ENCODE measurements at places on chromosomes 11 and 22.

- DNase-seq, result no peak
Measured at GRCh38 chr11:127559978-127560377, 559.4 kb upstream of the KIRREL3 start.

- no peak for DNase-seq
Measured at GRCh38 chr11:70348608-70349007, 49.7 kb upstream of the CTTN start.

DNA sequence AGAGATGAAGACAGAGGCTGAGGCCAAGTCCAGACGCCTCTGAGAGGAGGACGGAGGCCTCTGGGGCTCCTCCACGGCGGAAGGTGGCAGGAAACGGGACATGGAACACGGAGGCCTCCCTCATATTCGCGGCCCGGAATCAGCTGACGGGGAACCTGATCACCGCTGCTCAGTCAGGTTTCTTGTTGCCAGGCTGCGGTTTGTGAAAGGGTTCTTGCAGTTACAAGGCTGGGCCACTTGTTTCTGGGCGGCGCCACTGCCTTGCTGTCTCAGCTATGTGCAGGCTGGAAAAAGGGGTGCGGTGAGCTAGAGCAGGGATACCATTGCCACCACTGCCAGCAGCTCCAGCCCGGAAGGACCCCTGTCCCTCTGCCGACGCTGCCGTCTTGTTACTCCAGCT is 10.0 kb upstream of the MMP1 start:
- DNase-seq, result no peak

- no peak for DNase-seq
Measured at GRCh38 chr11:121024989-121025388, 1.1 kb downstream of the TBCEL start.

- DNase-seq, result no peak
Measured at GRCh38 chr22:30430933-30431332, 5.4 kb downstream of the MTFP1 start.

- DNase-seq, result no peak
Measured at GRCh38 chr11:65903068-65903481, 2.9 kb upstream of the FOSL1 start.

DNA sequence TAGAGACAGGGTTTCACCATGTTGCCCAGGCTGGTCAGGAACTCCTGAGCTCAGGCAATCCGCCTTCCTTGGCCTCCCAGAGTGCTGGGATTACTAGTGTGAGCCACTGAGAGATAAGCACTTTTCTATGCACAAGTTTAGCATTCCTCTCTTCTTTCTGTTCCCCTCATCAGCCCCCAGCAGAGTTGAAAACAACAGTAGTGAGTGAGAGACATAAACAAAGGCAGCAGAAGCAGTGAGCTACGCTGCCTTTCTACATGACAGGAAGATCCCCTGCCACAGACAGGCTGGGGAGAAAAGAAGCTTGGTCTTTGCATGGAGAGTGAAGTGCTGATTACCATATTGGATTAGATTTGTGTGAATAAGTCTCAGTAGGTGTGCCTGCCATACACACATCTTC is 392.0 kb upstream of the KIRREL3 start:
- no peak for DNase-seq

- DNase-seq, result peak; percentile 51
Measured at GRCh38 chr11:68212421-68213134, 518 bp downstream of the KMT5B start.

GRCh38 chr11:95229993-95230809 is 801 bp downstream of the SESN3 start:
- no peak for DNase-seq

DNA sequence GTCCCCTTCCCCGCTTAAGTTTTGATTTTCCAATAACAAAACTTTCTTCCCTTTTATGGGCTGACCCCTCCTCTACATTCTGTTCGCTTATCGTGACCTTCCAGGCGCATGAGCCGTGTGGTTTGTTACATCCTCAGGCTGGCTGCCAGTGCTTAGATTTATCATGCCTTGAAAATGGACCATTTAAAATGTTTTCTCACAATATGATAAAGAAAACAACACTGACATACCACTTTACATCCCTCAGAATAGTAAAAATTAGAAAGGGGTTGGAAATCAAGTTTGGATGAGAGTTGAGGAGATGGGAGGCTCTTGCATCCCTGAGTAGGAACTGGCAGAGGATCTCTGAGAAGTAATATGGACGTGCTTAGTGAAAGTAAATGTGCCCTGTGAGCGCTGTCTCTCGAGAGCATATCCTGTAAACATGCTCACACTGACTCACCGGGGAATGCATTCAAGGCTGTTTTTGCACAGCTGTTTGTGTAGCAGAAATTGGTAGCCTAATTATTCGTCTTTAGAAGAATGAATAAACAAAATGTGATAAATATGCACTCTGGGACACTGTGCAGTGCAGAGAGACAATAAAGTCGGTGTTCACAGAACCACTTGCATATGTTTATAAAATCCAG is 17.1 kb upstream of the TOLLIP start:
- DNase-seq, result peak; percentile 66

DNA sequence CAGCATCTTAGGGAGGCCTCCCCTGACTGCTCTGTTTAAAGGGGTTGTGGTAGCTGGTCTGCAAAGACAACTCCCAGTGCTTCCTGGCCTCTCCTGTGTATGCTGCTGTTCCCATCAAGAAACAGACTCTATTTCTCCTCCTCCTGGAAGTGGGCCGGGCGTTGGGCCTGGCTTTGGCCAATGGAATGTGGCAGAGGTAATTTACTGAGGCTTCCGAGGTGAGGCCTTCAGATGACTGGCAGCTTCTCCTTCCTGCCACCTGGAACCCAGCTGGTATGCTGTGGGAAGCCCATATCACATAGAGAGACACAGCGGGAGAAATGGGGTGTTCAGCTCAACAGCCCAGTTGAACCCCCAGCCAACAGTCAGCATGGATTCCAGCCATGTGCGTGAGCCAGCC is 25.1 kb upstream of the EIF3D start:
- no peak for DNase-seq

GRCh38 chr22:22110548-22111266 is 128.1 kb upstream of the TOP3B start:
- peak; percentile 1 for DNase-seq

- no peak for DNase-seq
Measured at GRCh38 chr11:292211-293121, 3.5 kb downstream of the PGGHG start.

GRCh38 chr11:132456751-132457328 is 1075.5 kb downstream of the OPCML start:
- DNase-seq, result no peak

- no peak for DNase-seq
Measured at GRCh38 chr11:1819074-1819473, 15.7 kb upstream of the SYT8 start.

GRCh38 chr22:45677063-45677462 is 5.4 kb downstream of the ATXN10 start:
- no peak for DNase-seq

- DNase-seq, result no peak
Measured at GRCh38 chr11:283405-284104, 5.3 kb downstream of the NLRP6 start.

- no peak for DNase-seq
Measured at GRCh38 chr11:28464252-28464867, 356.2 kb downstream of the METTL15 start.

DNA sequence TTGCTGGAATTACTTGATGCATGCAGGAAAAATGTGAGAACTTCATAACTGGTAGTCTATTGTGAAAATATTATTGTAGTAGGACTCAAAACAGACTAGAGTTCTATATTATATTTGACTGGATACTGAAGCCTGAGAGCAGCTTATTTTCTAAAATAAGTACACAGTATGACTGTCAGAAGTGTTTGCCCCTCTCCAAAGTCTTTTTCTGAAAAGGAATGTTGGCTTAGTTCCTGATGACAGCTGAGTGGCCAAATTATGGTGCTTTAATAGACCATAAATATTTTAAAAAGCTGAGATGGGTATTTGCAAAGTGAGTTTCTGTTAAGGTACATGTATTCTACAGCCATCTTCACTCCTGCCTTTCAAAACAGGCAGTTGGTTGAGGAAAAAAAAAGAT is 13.1 kb downstream of the ZBED5 start:
- DNase-seq, result no peak

- DNase-seq, result peak; percentile 8
Measured at GRCh38 chr11:124481365-124482323, 36.1 kb upstream of the OR8B8 start.

GRCh38 chr22:33919391-33920196 is 682 bp downstream of the LARGE1 start:
- no peak for DNase-seq

GRCh38 chr11:129386795-129387397 is 11.2 kb downstream of the BARX2 start:
- DNase-seq, result no peak

GRCh38 chr22:27122574-27122973 is 465.2 kb downstream of the MIAT start:
- DNase-seq, result no peak

- no peak for DNase-seq
Measured at GRCh38 chr11:133038850-133039249, 493.5 kb downstream of the OPCML start.

- DNase-seq, result no peak
Measured at GRCh38 chr11:121614636-121615240, 162.0 kb upstream of the SORL1-AS1 start.

DNA sequence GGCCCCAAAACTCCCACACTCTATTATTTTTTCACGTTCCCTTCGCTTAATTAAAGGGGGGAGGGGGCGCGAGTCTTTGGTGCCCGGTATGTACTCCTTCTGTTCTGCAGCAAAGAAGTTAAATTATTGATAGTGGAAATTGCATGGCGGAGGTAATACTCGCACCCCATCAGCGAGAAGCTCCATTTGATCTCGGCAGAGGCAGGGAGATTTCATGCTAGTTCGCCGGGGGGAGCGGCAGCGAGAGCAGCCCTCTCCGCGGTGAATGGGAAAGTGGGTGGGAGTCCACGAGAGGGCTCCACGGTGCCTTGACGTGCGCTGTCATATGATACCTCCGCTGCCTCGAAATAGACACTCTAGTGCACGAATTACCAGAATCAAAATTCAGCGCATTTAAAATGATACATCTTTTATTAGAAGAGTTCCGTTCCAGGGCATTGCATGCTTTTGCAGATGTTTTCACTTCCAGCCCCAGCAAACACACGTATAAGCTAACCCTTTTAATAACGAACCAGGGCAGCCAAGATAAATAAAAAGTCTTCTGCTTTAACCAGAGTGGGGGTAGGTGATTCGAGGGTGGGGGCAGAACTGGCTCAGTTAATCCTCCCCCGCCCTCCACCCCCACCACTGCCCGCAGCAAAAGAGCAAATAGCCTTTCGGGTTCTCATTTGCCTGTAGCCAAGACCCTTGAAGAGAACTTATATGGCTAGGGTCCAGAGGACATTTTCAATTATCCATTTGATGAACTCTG is 1.3 kb upstream of the BDNF start:
- DNase-seq, result no peak

DNA sequence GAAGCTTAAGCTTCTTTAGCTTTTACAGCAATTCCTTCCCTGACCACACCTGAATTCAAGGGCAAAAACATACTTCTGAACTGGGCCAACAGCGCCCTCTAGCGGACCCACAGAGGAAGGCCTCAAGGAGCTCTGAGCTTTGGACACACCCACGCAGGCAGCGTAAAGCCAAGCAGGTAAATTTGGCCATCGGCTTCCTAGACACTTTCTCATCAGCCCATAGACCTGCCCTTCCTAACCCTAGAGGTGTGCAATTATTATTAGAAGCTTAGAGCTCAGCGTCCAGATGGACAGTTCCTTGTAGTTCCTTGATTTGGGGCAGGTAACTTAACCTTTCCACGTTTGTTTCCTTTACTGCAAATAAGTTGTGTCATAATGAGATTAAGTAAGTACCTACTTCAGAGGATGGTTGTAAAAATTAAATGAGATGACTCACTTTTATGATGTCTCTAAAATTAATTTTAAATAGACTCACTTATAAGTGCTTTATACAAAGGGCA is 25.7 kb upstream of the HMGXB4 start:
- peak; percentile 70 for DNase-seq

- no peak for DNase-seq
Measured at GRCh38 chr11:62012451-62012831, 45.0 kb upstream of the FTH1 start.

DNA sequence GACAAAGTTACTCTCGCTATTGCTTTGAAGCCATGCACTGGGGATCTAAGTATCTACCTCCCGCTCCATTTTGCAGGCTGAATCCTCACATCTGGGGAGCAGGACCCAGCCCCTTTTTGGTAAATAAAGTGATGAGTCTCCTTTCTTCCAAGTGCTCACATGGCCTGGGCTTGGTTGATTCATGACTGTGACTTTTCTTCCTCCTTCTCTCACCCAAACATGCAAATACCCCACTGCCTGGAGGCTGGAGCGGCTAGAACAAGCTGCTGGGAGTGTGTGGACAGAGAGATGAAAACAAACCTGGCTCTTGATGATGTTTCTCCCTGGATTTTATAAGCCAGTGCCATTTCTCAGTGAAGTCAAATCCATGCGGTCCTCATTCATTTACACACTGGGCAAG is 72.7 kb downstream of the TRIM29 start:
- no peak for DNase-seq

DNA sequence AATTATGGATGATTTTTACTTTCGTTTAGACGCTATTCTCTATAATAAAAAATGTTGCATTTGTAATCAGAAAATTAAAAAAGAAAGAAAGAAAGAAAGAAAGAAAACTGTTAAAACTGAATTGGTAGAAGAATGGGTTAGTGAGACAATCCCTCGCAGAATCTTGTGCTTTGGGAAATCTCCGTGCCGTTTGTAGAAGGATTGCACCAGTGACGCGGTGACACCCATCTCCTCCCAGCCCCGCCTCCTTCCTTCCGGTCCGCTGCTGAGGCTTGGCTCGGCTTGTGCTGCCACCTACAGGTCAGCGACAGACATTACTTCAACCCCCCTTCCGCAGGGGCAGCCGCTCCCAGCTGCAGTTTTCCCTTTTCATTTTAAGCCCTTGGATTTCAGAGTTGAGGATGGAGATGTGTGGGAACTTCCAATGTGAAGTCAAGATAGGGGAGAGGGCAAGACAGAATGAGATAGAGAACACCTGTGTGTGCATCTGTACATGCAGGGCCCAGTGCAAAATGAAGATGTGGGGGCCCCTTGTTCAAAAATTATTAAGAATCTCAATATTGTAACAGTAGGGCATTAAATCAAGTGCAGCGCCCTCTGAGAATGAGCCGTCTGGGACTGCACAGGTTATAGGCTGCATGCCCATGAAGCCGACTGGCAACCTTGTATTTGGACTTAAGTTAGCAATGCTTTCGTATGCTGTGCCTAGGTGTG is 41.1 kb downstream of the TST start:
- DNase-seq, result peak; percentile 90

- no peak for DNase-seq
Measured at GRCh38 chr11:94447149-94447548, 45.9 kb upstream of the GPR83 start.

- DNase-seq, result no peak
Measured at GRCh38 chr11:125082040-125082439, 18.9 kb downstream of the SLC37A2 start.

- no peak for DNase-seq
Measured at GRCh38 chr22:19750507-19751490, 9.8 kb upstream of the TBX1 start.

DNA sequence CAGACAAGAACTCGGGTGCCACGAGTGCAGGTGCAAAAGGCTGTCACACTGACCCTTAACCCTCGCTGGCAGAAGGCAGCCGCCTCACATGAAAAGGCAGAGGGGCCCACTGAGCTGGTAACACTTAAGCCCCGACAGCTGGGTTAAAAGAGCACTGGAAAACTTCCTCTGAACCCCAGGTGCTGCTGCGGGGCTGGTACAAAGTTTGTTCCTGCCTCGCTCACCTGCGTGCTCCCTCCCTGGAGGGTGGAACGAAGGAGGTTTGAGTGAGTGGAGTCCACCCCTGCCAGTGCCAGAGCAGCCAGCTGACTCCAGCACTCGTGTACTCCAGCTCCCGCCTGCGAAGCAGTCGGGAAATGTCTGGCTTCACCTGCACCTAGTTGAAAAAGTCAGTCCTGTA is 12.6 kb downstream of the SULT4A1 start:
- no peak for DNase-seq

GRCh38 chr22:49929211-49929979 is 11.0 kb downstream of the CRELD2 start:
- peak; percentile 67 for DNase-seq

Measured in CD4-positive, CD25-positive, alpha-beta regulatory T cell (primary cell).